ENCODE measurements at places on chromosomes 7 and 10.

DNA sequence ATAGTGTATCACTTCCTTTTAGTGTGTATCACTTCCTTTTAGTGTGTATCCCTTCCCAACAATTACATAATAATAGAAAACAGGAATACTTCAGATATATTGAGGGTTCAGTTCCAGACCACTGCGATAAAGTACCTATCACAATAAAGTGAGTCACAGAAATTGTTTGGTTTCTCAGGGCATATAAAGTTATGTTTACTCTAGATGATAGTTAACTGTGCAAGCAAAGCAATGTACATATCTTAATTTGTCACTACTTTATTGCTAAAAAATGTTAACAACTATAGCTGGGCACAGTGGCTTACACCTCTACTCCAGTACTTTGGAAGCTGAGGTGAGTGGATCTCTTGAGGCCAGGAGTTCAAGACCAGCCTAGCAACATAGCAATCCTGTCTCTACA, 938.4 kb downstream of the CCSER2 start:
- peak; percentile 47 for DNase-seq

DNA sequence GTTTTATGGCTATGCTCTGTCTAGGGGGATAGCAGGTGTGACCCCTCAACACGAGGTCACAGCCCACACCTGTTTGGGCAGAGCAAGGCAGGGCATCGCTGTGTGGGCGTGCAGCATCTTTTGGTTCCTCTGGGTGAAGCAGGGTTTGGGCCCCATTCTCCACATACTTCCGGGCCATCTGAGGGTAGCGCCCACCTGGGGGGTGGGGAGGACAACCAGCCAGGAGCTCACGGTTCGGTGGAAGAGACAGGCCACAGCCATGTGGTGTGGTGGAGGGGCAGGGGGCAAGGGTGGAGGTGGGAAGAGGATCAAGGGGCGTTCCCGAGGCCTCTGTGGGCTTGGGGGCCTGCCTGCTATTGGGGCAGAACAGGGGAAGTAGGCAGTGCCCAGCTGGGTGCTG, 2.4 kb downstream of the SH2B2 start:
- no peak for DNase-seq

- peak; percentile 95 for DNase-seq
Observed at GRCh38 chr7:133529861-133530260, 277.0 kb downstream of the EXOC4 start.

DNA sequence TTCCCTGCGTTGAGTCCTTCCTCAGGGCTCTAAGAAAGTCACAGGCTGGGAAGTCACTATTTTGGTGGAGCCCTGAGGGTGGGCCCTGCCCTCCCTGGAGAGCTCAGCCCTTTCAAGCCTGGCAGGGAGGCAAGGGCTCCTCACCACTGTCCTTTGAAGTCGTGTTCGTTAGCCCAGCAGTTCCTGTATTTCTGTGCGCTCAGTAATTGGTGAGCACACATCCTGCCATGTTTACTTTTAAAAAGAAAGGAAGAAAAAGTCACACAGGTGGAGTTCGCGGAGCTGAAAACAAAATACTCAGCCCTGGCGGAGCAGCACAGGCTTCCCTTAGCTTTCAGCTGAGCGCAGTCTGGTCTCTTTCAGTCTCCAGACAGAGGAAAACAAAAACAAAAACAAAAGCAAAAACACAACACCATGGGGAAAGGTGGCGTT, 37.1 kb downstream of the PRKCQ start:
- no peak for DNase-seq

DNA sequence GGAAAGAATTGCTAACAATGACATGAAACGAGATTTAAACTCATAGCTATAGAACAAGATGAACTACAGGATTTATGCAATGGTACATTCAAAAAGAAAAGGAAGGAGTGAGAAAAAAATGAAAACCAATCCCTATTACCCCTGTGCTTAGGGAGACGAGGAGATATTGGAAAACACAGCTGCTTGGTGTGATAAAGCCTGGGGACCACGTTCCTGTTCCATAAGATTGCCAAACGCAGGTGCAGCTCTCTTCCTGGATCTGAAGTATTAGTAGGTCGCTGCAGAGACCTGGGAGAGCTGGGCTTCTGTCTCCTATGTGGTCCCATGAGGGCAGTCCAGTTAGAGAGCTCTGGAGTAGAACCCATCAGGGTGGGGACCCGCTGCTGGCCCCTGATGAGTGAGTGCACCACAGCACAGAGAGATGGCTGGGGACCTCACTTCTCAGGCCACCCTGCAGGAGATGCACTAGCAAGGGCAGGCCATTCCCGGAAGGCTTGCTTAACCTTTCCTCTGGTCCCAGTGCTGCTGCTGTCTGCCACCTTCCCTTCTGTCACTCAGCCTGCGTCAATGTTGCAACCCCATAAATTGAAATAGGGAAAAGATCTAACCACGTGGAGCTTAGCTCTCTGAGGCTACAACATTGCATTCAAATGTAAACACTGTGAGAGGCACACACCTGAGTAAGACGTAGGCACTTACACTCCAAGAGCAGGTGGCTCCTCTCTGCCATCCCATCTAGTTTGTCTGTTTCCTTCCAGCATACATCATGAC, 57.9 kb downstream of the MTPN start:
- peak; percentile 90 for DNase-seq

DNA sequence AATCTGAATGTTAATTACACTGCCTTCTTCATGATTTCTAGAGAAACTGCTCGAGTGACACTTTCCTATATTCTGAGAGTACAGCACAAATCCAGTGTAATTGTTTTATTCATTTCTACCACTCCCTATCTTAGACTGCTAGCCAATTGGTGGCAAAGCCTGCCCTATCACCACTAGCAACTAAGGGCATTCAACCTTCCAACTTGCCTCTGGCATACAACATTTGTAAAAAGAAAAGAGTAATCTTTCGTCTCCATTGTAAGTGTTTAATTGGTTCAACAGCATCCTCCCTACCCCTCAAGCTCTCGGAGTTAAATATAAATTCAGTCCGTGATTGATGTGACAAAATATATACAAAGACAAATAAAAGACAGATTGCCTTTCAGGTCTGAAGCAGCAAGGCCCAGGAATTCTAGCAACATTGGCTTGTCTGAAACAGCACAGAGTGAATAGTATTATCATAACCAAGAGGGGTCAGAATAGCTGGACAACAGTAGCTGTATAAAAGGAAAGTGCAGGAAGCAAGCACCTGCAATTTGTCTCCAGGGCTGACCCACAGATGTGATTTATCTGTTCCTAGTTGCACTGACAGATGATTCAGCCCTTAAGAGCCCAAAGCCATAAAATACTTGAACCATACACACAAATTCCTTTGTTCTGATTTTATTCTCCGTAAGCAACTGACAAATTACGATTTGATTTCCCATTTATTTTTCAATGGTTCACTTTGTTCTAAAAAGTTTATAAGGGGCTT, 47.6 kb upstream of the ANKRD1 start:
- DNase-seq, result no peak

- no peak for DNase-seq
Observed at GRCh38 chr7:106289848-106290247, 5.1 kb upstream of the NAMPT start.

DNA sequence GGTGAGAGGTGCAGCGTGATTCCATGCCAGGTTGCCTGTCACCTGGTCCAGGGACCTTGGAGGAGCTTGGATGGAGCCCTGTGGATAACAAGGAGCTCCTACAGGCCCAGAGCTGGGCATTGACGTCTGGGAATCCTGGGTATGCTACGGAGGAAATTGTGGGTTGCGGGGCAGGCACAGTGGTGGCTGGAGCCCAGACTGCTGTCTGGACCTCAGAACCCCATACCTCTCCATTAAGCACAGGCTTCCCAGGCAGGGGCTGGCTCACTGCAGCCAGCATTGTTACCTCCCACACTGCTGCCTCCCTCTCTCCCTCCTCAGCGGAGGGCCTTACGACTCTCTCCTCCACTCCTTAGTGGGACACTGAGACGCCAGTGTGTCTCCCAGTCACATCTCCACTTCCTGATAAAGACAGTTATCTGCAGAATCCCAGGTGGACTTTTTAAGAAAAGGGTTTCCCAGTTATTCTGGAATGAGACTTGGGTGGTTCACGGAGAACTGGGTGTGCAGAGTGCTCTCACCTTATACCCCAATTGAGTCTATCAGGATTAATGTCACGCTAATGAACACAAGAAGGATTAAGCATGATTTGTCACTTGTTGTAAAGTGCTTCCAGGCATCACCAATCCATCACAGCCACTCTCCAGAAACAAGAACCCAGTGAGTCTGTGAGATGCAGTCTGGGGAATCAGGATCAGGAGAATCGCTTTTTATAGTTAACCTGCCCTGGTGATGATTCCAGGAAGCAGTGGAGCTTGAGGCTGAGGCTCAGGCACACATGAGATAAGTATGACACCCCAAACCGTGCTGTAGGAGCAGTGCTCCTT, 309.4 kb downstream of the RPS24 start:
- DNase-seq, result no peak

- DNase-seq, result no peak
Observed at GRCh38 chr7:19920705-19921104, 147.3 kb upstream of the TMEM196 start.

GRCh38 chr7:35036361-35037171, 719 bp downstream of the DPY19L1 start:
- peak; percentile 91 for DNase-seq

DNA sequence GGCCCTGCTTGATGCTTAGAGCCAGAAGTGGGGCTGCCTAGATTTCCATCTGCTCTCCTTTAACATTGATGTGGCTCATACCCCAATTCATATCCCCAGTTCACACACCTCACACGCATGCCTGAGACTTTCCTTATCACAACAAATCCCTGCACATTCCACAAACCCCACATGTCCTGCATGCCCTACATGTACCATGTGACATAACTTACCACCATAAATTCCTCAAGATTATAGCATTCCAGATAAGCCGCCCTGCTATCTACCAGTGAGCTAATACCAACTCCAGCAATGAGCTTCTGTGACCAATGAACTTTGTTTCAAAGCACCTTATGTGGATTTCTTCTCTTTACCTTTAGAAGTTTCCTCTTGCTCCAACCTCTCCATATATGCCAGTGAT, 104.7 kb upstream of the RAB11FIP2 start:
- no peak for DNase-seq

- no peak for DNase-seq
Observed at GRCh38 chr7:129670656-129671055, 59.1 kb downstream of the NRF1 start.

GRCh38 chr10:61529208-61529607, 76.0 kb upstream of the TMEM26 start:
- no peak for DNase-seq

DNA sequence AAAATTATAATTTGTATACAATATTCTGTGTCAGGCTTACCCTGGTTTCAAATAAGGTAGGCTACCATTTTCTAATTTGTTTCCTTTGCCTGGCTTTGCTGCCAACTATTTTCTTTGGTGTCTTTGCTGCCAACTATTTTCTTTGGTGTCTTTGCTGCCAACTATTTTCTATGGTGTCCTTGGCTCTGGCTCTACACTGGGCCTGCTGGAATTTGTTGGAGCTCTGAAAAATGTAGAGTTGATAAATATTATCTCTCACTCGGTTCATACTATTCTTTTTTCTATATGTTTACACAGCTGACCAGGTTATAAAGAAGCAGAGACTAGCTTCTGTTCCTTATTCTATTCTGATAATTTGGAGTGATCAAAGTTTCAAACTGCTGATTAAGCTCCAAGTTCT, 768.0 kb upstream of the PHF14 start:
- peak; percentile 32 for DNase-seq

- no peak for DNase-seq
Observed at GRCh38 chr10:124197371-124198124, 104.2 kb upstream of the CHST15 start.

GRCh38 chr10:77111611-77112550, 525.7 kb downstream of the KCNMA1 start:
- peak; percentile 67 for DNase-seq

GRCh38 chr10:95560278-95561176, 644 bp downstream of the SORBS1 start:
- DNase-seq, result peak; percentile 77

DNA sequence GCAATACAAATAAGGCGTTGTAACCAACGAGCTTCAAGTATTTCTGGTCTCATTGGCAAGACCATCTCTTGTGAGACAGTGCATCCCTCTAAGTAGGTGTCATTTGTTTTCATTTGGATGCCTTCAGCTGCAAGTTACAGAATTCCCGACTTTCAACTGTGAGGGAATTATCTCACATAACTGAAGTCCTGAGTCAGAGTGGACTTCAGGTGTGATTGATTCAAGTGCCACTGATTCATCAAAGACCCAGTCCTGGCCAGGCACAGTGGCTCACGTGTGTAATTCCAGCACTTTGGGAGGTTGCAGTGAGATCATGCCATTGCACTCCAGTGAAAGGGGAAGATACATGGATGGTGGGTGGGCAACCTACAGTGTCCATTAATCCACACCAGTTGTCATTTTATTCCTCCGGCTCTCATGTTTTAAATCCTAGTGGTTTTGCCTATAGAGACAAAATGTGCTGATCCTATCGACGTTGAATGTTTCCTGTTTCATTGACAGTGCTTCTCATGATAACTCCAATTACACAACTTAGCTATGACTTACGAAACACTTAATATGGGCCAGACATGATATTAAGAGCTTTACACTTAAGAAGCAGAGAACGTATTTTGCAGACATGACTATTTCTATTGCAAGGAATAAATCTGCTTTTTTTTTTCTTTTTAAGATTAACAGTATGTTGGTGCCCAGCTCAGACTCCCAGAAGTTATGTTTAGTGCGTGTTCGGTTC, 268.0 kb downstream of the FRMD4A start:
- no peak for DNase-seq

GRCh38 chr7:129295015-129295423, 70.2 kb downstream of the AHCYL2 start:
- DNase-seq, result no peak

GRCh38 chr10:87642988-87643387, 16.7 kb upstream of the PAPSS2 start:
- no peak for DNase-seq

DNA sequence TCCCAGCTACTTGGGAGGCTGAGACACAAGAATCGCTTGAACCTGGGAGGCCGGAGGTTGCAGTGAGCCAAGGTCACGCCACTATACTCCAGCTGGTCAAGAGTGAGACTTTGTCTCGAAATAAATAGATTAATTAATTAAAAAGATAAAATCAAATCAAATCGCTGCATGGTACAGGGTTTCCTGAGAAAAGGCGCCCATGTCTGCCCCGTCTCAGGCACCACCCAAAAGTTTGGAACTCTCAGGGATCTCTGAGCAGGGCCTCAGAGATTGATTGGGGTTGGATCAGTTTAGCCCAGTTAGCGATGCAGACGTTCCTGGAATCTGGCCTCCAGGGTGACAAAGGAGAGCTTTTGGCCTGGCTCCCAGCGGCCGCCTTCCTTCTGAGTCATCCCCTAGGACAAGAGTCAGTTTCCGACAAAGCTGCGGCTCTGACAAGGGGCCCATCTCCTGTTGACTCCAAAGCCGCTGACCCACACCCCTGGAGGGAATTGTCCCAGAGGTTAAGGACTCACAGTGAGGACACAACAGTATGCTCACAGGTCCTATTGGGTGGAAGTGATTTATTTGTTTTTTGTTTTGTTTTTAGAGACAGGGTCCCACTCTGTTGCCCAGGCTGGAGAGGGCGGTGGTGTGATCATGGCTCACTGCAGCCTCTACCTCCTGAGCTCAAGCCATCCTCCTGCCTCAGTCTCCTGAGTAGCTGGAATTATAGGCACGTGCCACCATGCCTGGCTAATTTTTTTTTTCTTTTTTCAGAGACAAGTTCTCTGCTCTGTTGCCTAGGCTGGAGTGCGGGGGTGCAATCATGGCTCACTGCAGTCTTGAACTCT, 6.8 kb downstream of the ORAI2 start:
- peak; percentile 56 for DNase-seq

All from DMS53 (cell line).